Calu3 (cell line): ENCODE measurements at places on chromosomes 16 and 17. TPM values are rescaled to one million over a fixed set of nuclear protein-coding genes. Genes with fewer than 3 reads are reported as not detected.

GRCh38 chr16:67967958-67968399 lies 458 bp downstream of the SLC12A4 start:
- peak overlapping the region; percentile 85 for H3K4me3 ChIP-seq
- peak overlapping the region; percentile 45 for H3K27ac ChIP-seq
- H3K4me1 ChIP-seq: peaks cover 23% of the 10 kb centered on the region
- DNase-seq: peak; percentile 40
- H3K27me3 ChIP-seq: no peaks in the 10 kb centered on the region

DNA sequence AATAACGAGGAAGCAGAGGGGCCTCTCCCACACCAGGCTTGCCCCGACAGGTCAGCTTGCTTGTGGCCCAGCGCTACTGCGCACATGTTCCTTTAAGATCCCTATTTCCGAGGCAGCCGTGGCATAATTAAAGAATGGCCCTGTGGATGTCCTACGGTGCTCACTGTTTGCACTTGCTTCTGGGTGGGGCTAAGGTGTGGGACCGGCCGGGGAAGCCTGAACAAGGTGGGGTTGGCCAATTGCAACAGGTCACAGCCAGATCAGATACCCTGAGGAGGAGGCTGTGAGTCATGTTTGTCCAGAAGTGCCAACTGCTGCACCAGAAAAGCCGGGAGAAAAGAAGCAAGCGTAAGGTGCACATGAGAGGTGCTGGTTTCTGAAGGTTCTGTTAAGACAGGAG lies 158.5 kb upstream of the CACNG5 start:
- H3K27me3 ChIP-seq: no peaks in the 10 kb centered on the region
- peak; percentile 89 for DNase-seq
- H3K4me3 ChIP-seq: peak overlapping the region; percentile 64
- H3K27ac ChIP-seq: peak overlapping the region; percentile 78
- H3K36me3 ChIP-seq: peaks cover 16% of the 10 kb centered on the region

DNA sequence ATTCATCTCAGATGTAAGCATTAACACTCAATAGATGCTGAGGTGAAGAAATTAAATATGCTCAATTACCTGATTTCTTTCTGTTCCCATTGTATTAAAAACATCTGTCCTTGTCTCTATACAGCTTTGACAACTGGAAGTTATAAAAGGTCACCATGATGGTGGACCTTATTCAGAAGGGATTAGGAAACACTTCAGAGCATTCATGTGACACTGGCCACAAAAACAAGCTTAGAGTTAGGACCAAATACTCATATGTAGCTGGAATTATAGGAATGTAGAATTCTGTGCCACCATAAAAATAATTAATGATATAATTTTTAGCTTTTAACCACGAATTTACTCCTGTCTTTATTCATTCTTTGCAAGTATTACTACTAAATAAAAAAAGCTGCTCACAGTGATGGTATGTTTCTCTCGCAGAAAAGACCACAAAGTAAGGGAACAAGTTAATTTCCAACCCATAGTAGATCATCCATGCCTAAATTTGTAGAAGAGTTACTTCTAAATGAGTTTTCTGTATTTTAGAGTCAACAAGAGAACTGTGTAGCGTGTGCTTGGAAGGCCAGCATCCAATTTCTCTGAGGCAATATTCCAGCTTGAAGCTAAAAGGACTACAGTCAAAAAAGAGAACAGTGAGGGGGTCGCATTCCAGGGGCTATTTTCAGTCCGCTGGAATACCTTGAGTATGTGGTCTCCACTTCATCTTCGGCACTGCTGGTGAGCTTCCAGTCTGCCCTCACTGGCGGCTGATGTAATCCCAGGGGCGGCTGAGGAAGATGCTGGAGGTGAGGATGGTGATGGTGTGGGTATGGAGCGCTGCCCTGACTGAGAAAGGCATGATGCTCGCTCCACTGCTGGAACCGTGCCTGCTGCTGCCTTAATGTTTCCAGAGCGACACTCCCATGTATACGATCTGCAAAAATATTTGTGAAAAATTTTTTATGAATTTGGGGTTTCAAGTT lies 63.7 kb downstream of the CACNG1 start:
- no peak overlapping the region for H3K27ac ChIP-seq
- peaks cover 18% of the 10 kb centered on the region for H3K36me3 ChIP-seq
- H3K4me1 ChIP-seq: no peaks in the 10 kb centered on the region
- H3K4me3 ChIP-seq: no peak overlapping the region
- DNase-seq: no peak
- H3K27me3 ChIP-seq: no peaks in the 10 kb centered on the region

- H3K36me3 ChIP-seq: peaks cover 26% of the 10 kb centered on the region
- H3K27ac ChIP-seq: no peak overlapping the region
- H3K27me3 ChIP-seq: no peaks in the 10 kb centered on the region
- H3K4me1 ChIP-seq: peaks cover 16% of the 10 kb centered on the region
Observed at GRCh38 chr17:32158870-32159585, 16.7 kb downstream of the RHOT1 start.

GRCh38 chr17:12979246-12979645 lies 38.6 kb downstream of the ELAC2 start:
- no peaks in the 10 kb centered on the region for H3K36me3 ChIP-seq
- H3K27me3 ChIP-seq: no peaks in the 10 kb centered on the region
- no peak overlapping the region for H3K27ac ChIP-seq
- no peaks in the 10 kb centered on the region for H3K4me1 ChIP-seq
- H3K4me3 ChIP-seq: no peak overlapping the region
- no peak for DNase-seq

DNA sequence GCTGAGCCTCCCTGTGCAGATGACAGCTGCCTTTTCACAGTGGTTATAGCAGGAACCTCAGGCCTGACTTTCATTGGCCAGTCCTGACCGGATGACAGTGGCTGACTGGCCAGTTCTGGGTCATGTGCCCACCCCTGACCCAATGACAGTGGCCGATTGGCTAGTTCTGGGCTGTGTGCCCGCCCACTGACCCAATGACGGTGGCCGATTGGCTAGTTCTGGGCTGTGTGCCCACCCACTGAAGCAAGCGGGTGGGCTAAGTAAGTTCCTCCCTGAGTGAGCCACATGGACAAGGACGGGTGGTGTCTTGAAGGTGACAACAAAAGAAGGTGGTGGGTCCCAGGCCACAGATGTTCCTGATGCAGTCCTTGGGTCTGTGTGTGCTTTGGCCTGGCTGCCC lies 9.5 kb downstream of the DEF8 start:
- H3K4me1 ChIP-seq: no peaks in the 10 kb centered on the region
- no peaks in the 10 kb centered on the region for H3K27me3 ChIP-seq
- H3K36me3 ChIP-seq: peaks cover 24% of the 10 kb centered on the region
- DNase-seq: peak; percentile 20
- H3K27ac ChIP-seq: no peak overlapping the region

Gene CSH2
- not detected in 2 replicates for total RNA-seq
